Mucosa of gallbladder (tissue), 1 donor: ENCODE measurements at places on chromosomes 4 and X. TPM values are rescaled to one million over a fixed set of nuclear protein-coding genes. Genes with fewer than 3 reads are reported as not detected.

DNA sequence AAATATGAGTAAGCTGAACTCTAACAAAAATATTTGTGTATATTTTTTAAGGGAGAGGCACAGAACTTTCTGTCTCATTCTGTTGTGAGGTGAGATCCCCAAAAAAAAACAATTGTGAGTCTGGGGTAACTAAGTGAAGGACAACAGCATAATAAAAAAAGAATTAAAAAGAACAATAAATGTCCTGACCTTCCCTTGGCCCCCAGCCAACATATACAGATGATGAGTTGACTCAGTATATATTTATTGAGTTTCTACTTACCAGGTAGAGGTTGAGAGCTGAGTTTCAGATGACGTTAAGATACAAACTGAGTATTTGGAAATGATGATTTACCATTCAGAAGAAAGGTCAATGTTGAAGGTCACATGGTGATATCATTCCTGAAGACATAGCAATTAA is 239.5 kb downstream of the KCNIP4 start:
- DNase-seq = no peak

GRCh38 chr4:52862639-52863161 is 583 bp downstream of the RASL11B start:
- DNase-seq = no peak

DNA sequence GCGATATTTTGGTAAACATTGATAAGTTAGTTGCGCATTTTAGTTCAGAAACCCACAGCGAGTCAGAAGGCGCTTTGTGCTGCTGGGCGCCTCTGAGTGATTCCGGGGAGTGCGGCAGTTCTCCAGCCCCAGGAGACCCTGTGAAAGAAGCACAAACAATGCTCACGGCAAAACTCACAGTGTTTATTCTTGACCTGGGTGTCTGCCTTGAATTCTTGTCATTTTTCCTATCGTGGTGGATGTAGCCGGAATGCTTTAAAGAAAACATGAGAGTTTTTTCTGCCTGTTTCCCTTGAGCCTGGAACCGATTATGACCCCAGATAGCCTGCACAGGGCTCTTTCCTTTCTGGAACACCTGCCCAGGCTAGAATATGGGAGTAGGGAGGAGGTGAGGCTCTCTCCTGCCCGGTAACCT is 6.7 kb downstream of the TBL1X start:
- DNase-seq = no peak

Gene PNMA5
- not detected for total RNA-seq

- DNase-seq = peak; percentile 19
Measured at GRCh38 chrX:115561605-115562479, 868 bp downstream of the PLS3 start.

Gene JADE3
- total RNA-seq = 8.4 TPM

DNA sequence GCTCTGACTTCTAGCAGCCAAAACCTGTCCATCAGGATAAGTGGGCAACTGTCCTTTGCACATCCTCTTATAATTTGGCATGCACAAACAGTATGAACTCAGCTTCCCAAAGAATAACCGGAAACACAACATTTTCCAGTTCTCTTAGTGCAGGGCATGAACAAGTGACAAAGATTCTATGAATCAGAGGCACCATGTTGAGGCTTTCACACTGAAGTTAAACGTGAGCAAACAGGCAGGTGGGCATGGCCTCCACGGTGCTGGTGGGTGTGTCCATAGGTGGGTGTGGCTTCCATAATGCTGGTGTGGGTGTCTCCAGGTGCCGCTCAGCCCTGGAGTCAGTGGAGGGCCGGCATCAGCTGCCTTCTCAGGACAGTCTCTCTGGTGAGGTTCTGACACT is 196.5 kb downstream of the SMIM20 start:
- DNase-seq = no peak

Gene NIPAL1
- 9.2 TPM for total RNA-seq

Gene LUZP4
- not detected for total RNA-seq

- DNase-seq = no peak
Measured at GRCh38 chrX:41457613-41458192, 10.6 kb downstream of the NYX start.

DNA sequence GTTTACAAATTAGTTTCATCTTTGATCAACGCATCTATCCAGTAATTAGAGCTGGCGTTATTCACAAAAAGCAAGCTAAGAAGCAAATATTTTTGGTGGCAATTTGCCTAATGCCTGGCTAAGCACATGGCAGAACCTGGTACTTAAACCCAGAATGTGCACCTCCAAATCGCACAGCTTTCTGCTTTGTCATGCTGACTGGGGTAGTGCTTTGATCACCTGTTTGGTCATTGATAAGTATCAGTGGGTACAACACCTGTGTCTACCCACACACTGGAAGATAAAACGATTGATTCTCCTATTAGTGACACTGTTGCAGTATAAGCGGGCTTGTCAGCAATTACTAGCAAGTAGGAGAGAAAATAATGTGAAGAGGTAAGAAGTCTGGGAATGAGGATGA is 1.9 kb downstream of the NUDT6 start:
- no peak for DNase-seq

DNA sequence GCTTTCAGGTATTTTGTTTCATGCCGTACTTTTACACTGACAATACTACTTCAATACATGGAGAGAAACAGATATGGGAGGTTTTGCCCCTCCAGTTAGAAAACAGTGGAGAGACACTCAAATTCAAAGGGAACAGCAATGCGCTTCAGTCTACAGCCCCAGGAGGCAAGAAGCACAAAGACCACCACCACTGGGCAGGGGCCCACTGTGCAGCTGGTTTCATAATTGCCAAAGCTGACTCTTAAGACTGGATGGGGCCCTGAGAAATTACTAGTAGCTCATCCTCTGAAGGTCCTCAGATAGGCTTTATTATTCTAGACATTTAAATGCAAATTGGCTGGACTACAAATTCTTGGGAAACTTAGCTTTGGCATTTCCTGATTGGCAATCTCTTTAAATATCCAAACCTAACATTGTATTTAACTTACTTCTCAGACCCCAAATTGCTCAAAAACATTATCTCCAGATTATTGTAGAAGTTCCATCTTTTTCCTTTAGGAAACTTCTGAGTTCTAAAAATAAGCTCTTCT is 85.9 kb upstream of the GPR34 start:
- DNase-seq = no peak

Gene SSX7
- not detected for total RNA-seq

GRCh38 chr4:105293360-105293759 is 146.7 kb downstream of the TET2 start:
- no peak for DNase-seq

- DNase-seq = no peak
Measured at GRCh38 chr4:119087121-119087520, 48.5 kb upstream of the MYOZ2 start.

GRCh38 chr4:93719552-93719951 is 109.0 kb upstream of the ATOH1 start:
- DNase-seq = no peak

Gene ATP2B3
- total RNA-seq = not detected

Gene ITM2A
- 28.1 TPM for total RNA-seq

- DNase-seq = no peak
Measured at GRCh38 chr4:52546449-52546848, 112.7 kb downstream of the USP46 start.

DNA sequence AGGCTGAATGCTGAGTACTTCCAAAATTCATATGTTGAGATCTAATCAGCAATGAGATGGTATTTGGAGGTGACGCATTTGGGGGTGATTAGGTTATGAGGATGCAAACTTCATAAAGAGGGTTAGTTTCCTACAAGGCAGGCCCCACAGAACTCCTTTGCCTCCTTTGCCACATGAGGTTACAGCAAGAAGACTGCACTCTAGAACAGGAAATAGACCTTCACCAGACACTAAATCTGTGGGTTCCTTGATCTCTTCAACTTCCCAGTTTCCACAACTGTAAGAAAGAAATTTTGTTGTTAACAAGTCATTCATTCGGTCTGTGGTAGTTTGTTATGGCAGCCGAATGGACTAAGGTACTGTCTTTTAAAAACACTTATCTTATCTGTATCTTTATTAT is 681.9 kb upstream of the HS3ST1 start:
- no peak for DNase-seq

Gene SYNPO2
- 735 TPM for total RNA-seq

DNA sequence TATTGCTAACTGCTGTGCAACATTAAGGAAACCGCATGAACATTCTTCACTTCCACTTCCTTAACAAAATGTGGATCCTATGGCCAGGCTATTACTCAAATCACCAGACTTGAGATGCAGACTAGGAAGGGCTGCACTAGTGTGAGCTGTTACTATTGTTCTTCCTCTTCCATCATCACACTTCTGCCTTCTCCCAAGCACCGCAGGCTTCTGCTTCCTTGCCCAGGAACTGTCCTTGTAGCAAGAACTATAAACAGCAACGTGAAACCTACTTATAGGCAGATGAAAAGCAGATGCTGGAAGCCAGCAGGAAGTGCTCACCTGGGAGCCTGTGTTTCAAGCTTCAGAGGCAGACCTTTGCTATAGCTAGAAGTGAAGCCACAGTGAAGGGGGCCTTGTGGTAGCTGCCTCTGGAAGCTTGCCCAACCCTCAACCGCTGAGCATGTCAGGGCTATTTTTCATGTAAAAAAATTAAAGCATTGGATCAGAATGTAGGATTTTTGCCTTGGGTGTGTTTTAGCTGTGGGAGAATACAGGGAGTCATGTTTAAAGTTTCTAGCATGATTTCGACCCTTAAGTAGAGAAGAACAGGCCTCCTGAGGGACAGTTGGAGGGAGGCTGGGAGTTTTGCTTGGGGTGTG is 43.9 kb downstream of the CLNK start:
- DNase-seq = no peak

DNA sequence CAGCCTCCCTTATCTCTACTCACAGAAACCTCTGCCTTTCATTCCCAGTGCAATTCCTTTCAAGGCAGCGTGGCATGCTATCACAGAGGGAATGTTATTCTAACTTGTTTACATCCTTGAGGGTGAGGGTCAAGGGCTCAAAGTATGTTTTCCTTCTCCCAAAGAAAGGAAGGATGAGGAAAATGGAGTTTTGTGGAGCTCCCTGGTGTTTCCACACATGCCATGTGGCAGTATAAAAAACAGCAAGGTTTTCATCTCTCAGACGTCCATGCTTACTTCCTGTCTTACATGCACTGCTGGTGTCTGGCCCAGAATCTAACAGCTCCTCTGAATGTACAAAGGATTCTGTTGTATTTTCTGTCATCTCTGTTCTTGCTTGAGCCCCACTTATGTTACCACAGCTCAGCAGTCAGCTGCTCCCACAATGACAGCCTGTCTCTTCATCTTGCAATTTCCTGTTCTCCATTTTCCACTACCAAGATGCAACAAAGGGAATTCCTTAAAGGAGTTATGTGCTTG is 128.0 kb downstream of the SNCA start:
- no peak for DNase-seq

DNA sequence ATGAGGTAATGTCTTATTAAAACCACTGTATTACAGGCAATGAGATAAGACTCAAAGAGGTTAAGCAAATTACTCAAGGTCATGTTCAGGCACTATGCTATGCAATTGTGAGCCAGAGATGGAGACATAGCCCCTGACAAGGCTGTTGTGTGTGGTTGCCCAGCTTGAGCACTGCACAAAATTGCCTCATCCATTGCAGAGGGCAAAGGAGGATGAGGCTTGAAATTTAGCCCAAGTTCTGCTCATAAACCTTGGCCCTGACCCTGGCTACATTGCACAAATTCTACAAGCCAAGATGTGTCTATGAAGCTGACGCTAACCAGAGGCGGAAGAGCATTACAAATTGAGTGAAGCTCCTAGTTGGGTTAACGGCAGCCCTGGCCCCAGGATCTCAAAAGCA is 65.6 kb upstream of the PGM2 start:
- DNase-seq = no peak

DNA sequence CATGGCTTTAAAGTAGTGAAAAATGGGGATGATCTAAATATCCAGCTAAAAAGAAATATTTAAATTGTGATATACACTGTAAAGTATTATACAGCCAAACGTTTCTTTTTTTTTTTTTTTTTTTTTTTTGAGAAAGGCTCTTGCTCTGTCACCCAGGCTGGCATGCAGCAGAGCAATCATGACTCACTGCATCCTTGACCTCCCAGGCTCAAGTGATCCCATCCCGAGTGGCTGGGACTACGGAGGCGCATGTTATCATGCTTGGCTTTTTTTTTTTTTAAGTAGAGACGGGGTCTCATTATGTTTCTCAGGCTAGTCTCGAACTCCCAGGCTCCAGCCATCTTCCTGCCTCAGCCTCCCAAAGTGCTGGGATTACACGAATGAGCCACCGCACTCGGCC is 17.1 kb downstream of the SMIM14 start:
- peak; percentile 43 for DNase-seq

Gene TRIM75
- not detected for total RNA-seq

Gene MAGEB16
- total RNA-seq = not detected

Gene VCX3A
- total RNA-seq = not detected

GRCh38 chrX:139178980-139179379 is 351.6 kb upstream of the F9 start:
- DNase-seq = no peak

DNA sequence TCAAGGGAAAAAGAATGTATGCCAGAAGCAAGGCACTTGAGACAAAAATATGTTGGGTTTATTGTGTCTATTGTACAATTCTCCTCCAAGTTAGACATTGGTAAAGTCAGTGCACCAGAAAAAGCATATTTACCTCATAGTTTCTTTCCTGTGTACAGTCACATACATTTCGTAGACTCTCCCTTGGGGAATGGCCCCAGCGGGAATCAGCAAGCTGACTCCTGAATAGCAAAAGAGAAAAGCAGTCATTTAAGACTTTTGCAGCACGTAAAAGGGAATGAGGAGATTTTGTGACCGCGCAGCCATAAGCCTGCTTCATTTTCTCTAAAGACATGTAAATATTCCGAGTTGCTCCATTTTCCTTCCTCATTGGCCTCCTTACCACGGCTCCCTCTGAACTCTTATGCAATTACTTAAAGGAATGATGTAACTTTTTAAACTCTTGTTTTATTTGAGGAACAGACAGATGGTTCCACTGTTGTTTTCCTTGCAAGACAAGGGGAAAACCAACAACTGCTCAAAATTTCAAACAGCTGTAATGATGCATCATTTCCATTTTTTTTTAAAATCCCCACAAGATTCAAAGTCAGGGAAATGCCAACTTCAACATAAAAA is 332.7 kb downstream of the UNC5C start:
- DNase-seq = no peak

Gene PCDH19
- total RNA-seq = 0.66 TPM

Gene BEX3
- total RNA-seq = 96.0 TPM

Gene PDGFC
- 45.2 TPM for total RNA-seq

Gene RTL9
- 0.17 TPM for total RNA-seq

DNA sequence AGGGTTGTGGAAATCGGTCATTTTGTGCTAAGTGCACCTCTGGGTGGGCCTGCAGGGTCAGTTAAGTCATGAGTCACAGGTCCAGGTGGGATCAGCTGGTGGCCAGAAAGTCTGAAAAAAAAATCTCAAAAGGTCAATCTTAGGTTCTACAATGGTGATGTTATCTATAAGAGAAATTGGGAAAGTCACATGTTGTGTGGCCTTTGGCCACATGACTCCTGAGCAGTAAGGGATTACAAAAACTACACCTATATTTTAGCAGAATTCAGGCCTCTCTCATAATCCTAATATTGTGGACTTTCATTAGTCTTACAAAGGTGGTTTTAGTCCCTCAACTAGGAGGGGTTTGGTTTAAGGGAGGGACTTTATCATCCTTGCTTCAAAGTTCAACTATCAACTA is 59.1 kb downstream of the UCHL1 start:
- no peak for DNase-seq

Gene GPM6B
- total RNA-seq = 6.8 TPM

Gene ADH1A
- 5.4 TPM for total RNA-seq

- DNase-seq = no peak
Measured at GRCh38 chr4:3792813-3793212, 26.6 kb downstream of the ADRA2C start.

- DNase-seq = no peak
Measured at GRCh38 chrX:115368876-115369275, 79.4 kb downstream of the LUZP4 start.

- DNase-seq = no peak
Measured at GRCh38 chr4:158532556-158533231, 11.0 kb downstream of the RXFP1 start.
